Esophagus muscularis mucosa (tissue), 4 donors: ENCODE measurements at places on chromosomes 11 and 22.
A peak's percentile ranks its signal among the peaks of the same experiment; 100 is the strongest.

DNA sequence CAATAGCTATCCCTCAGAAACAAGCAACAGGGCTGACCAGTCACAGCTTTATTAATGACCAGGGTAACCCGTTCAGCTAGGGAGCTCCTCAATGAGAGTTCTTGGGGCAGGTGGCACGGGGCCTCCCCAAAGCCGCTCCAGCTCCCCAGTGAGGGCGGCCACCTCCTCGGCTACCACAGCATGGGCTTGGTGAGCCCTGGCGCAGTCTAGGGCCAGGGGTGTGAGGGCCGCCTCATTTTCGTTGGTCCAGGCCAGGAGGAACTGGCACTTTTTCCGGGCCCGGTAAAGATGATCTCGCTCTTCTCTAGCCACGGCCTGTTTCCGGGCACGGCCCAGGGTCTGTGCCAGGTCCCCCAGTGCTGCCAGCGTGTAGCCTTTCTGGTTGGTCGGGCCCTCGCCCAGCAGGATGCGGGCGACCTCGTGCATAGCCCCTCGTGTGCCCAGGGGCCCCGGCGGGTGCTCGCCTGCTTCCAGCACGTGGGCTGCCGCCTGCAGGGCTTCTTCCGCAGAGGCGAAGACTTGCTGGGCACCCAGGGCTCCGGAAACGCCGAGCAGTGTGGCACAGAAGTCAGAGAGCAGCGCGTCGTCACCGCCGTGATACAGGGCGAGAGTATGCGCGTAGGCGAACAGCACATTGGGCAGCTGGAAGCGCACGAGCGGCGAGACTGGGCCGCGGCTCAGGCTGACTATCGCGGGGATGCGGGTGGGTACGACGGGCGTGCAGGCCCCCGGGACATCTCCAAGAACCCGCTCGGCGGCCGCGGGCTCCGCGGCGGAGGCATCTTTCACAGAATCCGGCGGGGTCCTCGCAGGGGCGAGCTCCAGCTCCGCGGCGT is 913 bp downstream of the ZNHIT2 start:
- no peak for DNase-seq

- DNase-seq: no peak
These were observed 51.6 kb downstream of the CERK start for GRCh38 chr22:46686221-46687047.

DNA sequence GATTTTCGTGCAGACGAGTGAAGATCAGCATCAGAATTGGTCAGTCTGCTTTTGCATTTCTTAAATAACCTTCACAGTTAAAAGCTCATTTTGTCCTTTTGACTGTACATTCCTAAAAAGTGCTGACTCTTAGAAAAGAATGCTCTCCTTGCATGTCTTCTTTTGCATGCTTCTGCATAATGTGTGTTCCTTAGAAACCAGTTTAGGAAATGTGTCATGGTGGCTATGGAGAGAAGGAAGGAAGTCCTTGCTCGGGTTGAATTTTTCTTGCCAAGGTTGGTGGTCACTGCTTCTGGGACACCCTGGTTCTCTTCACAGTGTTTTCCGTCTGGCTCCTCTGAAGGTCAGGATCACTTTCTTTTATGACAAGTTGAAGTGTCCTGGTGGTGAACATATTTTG is 6.8 kb downstream of the AP2A2 start:
- DNase-seq: no peak

- DNase-seq: no peak
These were observed 7.4 kb upstream of the TH start for GRCh38 chr11:2178906-2179494.

- DNase-seq: no peak
These were observed 198.5 kb upstream of the CTSC start for GRCh38 chr11:88535916-88536547.

- no peak for DNase-seq
These were observed 9.4 kb downstream of the MMP7 start for GRCh38 chr11:102521121-102521520.

GRCh38 chr11:111382451-111382850 is 3.4 kb upstream of the POU2AF1 start:
- DNase-seq: no peak

DNA sequence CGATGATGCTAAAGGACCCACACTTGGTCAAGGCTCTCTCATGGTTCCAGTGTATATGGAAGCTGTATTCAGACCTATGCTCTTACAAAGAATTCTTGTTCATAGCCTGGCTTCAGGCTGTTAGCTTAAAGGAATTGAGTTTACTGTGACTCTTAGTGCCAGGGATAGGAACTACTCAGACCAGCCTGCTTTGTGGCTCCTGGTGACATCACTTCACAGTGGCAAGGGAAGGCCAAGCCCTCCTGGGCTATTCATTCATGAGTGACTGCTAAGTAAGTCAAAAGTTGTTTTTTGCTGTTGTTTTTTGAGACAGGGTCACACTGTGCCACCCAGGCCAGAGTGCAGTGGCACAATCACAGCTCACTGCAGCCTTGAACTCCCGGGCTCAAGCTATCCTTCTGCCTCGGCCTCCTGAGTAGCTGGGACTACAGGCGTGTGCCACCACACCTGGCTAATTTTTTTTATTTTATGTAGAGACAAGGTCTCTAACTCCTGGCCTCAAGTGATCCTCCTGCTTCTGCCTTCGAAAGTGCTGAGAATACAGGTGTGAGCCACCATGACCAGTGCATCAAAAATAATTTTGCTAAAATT is 9.6 kb downstream of the ART5 start:
- DNase-seq: no peak

- DNase-seq: no peak
These were observed 4.9 kb upstream of the SLC16A8 start for GRCh38 chr22:38088629-38089473.

GRCh38 chr11:130592056-130592455 is 143.6 kb downstream of the ADAMTS15 start:
- DNase-seq: no peak

- DNase-seq: peak; percentile 70
These were observed 888.0 kb downstream of the BRD1 start for GRCh38 chr22:48939441-48940265.

DNA sequence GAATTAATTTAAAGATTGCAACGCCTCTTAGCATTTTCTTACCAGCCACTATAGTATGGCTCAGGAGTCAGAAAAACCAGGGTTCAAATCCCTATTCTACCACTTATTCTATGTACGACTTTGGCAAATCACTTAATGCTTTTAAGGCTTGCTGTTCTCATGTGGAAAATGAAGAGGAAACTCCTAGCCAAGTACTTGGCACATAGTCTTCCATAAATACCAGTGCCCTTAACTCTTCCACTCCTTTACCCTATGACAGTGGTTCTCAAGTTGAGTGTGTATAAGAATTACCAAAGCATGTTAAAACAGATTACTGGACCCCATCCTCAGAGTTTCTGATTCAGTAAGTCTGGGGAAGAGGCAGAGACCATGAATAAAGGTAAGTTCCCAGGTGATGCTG is 107.6 kb downstream of the RBFOX2 start:
- no peak for DNase-seq

DNA sequence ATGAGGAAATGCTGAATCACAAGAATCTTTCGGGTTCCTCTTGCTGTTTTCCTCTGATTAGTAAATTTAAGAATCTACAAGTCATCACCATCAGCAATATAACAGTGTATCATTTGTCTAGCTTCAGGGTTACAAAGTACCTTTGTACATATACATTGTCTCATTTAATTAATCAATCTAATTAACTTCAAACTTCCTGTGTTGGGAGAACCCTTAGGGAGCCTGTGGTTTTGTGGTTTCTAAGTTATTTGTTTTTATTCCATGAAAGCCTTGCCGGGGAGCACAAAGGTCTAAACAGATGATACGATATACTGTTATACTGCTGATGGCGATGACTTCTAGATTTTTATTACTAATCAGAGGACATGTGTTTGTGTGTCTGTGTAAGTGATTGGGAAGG is 41.0 kb downstream of the TIMP3 start:
- no peak for DNase-seq

GRCh38 chr11:21561581-21561980 is 631.3 kb upstream of the ANO5 start:
- DNase-seq: no peak

- no peak for DNase-seq
These were observed 63.6 kb downstream of the PPP2R1B start for GRCh38 chr11:111702623-111703022.

DNA sequence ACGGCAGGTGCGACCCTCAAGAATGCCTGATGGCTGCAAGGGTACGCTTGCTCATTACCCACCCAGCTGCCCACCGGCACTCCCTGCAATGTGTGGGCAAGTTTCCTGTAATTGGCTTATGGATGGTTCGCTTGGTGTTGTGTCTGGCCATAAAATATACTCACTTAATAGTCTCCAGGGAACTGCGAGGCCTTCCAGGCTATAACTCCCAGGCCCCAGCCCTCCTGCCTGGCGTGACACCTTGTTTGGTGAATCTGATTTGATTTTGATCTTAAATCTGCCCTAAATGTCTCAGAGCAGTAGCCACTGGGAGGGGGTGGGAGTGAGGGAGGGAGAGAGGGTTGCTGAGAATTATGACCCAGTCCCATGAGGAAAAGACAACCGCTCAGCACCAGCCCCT is 572.2 kb downstream of the BUD13 start:
- no peak for DNase-seq

- DNase-seq: no peak
These were observed 26.4 kb downstream of the AMOTL1 start for GRCh38 chr11:94794287-94795168.

DNA sequence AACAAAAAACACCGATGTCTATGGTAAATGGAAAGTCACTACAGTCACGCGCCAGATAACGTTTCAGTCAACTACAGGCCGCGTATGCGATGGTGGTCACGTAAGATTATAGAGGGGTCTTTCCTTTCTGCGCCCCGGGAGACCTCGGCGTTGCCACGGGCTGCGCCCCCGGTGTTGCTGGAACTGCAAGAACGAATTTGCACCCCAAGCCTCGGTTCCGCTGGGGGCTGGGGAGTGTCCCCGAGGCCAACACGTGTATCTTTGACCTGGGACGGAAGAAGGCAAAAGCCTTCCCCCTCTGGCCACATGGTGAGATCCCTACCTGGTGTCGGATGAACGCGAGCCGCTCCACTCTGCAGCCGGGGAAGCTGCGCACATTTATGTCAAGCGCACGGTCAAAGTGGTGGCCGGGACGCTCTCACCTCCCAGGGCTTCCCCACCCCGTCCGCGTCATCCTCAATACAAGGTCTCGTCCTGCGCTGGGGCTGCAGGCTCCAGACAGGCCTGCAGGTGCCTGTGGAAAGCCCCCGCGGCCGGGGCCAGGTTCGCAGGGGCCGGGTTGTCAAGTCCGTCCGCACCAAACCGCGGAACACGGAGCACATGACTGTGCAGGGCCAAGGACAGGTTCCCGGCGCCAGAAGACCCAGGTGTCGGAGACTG is 29.3 kb upstream of the APLP2 start:
- no peak for DNase-seq

- DNase-seq: no peak
These were observed 306.6 kb downstream of the FAT3 start for GRCh38 chr11:92531065-92531739.

GRCh38 chr11:125625225-125625629 is 264 bp downstream of the CHEK1 start:
- DNase-seq: no peak

DNA sequence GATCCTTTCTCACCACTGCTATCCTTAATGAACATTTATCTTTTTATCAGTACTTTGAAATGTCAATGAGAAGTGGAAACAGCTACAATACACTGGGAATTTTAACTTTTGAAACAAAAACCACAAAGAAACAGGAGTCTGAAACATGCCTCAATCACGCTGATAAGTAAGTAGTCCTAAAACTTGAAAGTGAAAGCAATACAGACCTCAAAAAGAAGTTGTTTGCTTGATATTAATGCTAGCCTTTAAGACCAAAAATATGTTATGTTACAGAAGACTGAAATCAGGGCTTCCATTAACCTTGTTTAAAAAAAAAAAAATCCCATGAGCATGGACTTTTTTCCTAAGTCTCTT is 21.3 kb downstream of the PHF21A start:
- DNase-seq: no peak

- DNase-seq: no peak
These were observed 36.9 kb downstream of the DGCR2 start for GRCh38 chr22:19085233-19085718.

DNA sequence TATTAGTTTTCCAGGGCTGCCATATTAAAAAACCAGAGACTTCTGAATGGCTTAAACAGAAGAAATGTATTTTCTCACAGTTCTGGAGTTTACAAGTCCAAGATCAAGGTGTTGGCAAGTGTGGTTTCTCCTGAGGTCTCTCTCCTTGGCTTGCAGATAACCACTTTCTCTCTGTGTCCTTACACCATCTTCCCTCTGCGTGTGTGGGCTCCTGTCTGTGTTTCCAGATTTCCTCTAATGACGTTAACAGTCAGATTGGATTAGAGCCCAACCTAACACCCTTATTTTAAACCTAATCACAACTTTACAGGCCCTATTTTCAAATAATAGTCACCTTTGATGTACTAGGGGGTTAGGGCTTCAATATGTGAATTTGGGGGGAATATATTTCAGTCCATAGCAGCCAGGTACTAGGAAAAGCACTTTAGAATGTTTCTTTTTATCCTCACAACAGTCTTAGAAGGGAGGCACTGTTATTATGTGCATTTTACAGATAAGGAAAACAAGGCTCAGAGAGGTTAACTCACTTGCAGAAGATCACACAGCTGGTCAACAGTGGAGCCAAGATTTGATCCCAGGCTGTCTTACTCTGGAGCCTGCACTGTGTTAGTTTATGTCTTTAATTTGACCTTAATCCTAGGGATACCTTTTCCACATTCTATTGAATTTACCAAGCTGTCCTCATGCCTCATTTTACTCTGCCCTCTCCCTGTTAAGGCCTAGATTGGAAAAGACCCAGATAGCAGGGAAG is 116.4 kb upstream of the CRYBB3 start:
- no peak for DNase-seq

DNA sequence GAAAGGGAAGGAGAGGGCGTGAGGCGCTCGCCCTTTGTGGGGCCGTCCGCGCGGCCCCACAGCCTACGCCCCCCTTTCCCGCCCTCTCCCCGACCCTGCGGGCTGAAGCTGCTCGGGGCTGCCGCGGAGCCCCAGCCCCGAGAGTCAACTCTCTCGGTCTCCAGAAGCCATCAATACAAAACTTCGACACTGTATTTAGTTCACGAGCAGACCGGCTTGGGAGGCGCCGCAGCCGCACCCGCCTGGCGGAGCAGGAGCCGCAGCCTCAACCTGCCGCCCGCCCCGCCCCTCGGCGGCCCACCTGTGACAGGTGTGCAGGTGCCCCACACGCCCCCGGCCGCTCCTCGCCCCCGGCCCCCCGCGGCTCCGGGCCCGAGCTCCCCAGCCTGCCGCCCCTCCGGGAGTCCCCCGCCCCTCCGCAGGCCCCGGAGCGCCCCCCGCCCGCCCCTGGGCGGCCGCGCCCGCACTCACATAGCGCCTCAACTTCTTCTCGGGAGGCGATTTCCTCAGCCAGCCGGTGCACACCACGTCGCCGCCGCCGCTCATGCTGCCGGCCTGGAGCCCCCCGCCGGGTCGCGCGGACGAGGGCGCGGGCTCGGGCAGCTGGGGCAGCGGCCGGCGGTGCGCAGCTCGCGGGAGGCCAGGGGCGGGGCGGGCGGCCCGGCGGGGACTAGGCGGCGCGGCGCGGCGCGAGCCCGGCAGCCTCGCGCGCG is at the start of gene GAB2:
TSS of gene GAB2 (minus strand) at position 646 of the 713 bp plus-strand sequence. CDS start at position 546, 100 bp downstream.
- no peak for DNase-seq

- no peak for DNase-seq
These were observed 36.5 kb downstream of the NADSYN1 start for GRCh38 chr11:71489311-71490043.

GRCh38 chr11:2574043-2574552 is 125.7 kb downstream of the KCNQ1OT1 start:
- DNase-seq: no peak

GRCh38 chr11:8682303-8683114 is at the start of the genes RPL27A and TRIM66:
Gene RPL27A (plus strand): TSS chr11:8682792. CDS start chr11:8682814, 22 bp downstream.
Gene TRIM66 (minus strand): TSS chr11:8682665. CDS start chr11:8672274, 10,391 bp downstream.
- DNase-seq: peak; percentile 100

- DNase-seq: no peak
These were observed 4.6 kb downstream of the MRPL49 start for GRCh38 chr11:65126624-65127274.
